ENCODE measurements at places on chromosomes 4 and X.
A peak's percentile ranks its signal among the peaks of the same experiment; 100 is the strongest.

- ATAC-seq, result no peak
These were observed 18.7 kb upstream of the CD40LG start for GRCh38 chrX:136629084-136629750.

DNA sequence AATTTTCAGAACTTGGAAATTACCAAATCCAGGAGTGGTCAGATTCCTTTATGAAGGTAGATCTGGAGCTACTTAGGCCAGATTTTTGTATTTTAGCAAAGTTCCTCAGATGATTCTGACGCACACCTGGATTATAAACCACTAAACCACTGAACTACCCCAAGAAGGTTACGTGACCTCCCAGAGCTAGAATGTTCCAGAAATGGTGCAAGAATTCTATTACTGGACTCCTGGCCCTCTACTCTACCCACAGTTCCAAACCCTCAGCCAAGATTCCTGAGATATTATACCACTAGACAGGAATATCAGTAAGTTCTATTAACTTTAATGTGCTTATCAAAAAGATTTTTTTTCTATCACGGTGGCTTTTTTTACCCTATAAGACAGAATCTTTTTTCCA lies 67.1 kb downstream of the ABCG2 start:
- no peak for ATAC-seq

- ATAC-seq, result no peak
These were observed 62.9 kb downstream of the LRP2BP start for GRCh38 chr4:185332575-185333464.

GRCh38 chr4:95693594-95693993 lies 144.8 kb upstream of the UNC5C start:
- no peak for ATAC-seq

GRCh38 chrX:31209005-31209628 lies 137.3 kb upstream of the FTHL17 start:
- no peak for ATAC-seq

DNA sequence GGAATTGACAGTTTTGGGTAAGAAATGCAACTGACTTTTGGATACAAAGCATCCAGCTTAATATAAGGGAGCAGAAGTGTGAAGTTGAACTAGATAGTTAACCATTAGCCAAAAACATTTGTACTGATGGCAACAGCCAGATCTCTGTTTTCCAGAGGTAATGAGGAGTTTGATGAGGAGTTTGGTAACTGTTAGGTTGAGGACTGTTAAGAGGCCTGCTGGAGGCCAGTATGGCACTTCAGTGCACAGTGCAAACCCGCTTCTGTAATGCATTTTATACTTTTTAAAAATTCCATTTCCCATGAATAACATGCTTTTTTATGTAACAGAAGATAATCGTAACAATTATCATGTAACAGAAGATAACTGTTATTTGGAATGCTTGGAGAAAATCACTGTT lies 30.0 kb downstream of the CDKL5 start:
- ATAC-seq, result no peak

- ATAC-seq, result no peak
These were observed 63.0 kb downstream of the PRSS12 start for GRCh38 chr4:118289794-118290193.

GRCh38 chr4:140326395-140326993 lies 47.0 kb upstream of the SCOC start:
- peak; percentile 55 for ATAC-seq

GRCh38 chrX:46617906-46618305 lies 44.3 kb downstream of the CHST7 start:
- no peak for ATAC-seq

GRCh38 chr4:123072060-123072459 lies 149.7 kb upstream of the NUDT6 start:
- ATAC-seq, result no peak

DNA sequence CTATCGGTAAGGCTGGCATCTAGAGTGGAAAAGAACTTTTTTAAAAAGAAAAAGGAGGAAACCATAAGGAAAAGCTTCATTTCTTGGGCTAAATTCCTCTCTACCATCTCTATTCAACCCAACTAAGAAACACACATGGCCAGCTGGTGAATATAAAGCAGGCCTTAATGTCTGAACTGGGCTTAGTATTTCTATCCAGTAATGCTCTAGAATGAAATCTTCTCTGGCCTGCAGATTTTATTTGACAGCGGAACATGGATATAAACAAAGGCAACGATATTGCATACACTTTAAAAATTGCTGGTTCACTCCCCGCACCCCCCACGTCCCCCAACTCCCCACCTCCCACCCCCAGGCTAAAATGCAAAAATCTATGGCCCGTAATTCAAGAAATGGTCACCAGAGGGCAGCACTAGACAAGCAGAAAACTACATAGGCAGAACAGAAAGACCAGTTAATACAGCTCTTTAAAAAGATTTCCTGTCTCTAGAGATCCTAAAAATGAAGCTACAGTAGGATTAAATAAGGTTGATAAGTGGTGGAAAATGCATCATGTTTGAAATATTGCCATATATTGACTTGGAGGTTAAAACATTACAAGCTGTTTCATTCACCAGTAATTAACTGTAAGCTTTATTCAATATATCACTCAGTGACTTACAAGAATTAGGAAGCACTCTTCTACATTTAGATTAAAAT lies 155.2 kb upstream of the GALNT7 start:
- no peak for ATAC-seq

DNA sequence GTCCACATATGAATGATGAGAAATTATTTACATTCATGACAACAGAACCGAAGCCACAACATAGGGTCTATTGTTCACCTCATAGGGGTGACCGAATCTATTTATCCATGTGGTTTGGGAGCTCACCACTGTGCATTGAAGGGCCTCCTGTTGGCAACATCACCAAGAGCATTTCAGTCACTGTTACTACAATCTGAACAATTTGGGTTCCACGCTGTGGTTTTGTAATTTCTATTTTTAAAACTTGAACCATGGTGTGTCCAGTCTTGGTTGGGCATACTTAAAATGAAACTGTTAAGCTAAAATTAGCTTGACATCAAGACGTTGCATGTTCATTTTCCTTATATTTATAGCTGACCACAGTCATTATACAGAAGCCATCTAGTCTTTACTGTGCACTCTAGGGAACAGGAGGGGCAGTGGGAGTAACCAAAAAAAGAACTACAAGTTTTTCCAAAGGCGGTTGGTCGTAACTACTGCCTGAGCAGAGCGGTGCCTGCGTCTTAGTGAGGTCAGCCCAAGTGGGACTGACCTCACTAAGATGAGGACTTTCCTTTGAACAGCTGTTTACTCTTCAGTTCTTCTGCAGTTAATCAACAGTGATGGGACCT lies 192.1 kb downstream of the SPRY1 start:
- ATAC-seq, result peak; percentile 81

DNA sequence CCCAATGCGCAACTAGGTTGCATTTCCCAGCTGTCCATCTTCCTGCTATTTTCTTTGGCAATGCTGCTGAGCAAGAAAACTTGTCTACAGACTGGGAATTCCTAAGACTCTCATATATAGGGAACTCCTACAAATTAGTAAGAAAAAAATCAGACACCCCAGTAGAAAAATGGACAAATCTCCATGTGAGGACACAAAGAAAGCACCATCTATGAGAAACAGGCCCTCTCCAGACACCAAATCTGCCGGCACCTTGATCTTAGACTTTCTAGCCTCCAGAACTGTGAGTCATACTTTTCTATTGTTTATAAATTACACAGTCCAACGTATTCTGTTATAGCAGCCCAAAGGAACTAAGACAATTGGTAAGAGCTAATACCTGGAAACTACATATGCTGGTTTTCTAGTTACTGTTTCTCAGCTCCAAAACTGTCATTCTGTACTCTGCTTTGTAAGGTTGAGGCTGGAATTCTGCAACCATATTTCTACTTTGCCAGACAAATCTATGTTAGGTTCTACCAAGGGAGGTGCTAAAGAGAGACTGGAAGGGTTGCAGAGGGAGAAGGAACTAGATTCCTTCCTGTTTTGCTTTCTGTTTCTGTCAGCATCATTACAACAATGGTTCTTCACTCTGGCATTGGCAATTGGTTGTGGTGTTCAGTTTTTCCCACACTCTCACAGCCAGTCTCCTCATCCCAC lies 35.7 kb upstream of the FAM241A start:
- peak; percentile 16 for ATAC-seq

- ATAC-seq, result no peak
These were observed 201.4 kb downstream of the CCNG2 start for GRCh38 chr4:77358315-77358928.

- no peak for ATAC-seq
These were observed 16.0 kb upstream of the FAM149A start for GRCh38 chr4:186088523-186088922.

DNA sequence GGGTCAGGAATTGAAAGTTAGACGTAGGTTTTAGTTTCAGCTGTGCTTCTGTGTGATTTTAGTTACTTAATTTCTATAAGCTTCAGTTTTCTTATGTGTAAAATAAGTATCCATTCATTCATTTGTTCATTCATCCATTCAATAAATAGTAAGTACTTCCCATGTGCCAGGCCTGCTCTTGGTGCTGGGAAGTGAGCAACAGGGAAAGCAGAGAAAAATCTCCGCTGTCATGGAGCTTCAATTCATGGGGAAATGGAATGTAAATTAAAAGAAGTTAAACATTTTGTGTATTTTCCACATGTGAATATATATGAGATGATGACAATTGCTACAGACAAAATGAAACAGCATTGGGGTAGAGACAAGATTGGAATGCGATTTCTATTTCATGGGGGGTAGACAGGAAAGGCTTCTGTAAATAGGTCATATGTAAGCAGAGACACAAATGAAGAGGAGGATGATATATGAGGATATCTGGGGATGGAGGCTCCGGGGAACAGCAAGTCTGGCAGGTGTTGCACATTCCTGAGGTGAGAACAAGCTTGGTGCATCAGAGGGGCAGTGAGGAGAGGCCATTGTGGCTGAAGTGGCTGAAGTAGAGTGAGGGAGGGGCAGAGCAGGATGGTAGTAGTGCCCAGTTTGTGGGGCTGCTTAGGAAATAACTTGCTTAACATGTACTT lies 66.2 kb downstream of the FHIP1A start:
- no peak for ATAC-seq

- no peak for ATAC-seq
These were observed 123.9 kb upstream of the ACSL4 start for GRCh38 chrX:109856974-109857373.

- no peak for ATAC-seq
These were observed 62.3 kb upstream of the PDE5A start for GRCh38 chr4:119690871-119691270.

- ATAC-seq, result no peak
These were observed 79.8 kb upstream of the RPL34 start for GRCh38 chr4:108540536-108540935.

GRCh38 chr4:78648640-78649363 lies 97.2 kb downstream of the ANXA3 start:
- no peak for ATAC-seq

DNA sequence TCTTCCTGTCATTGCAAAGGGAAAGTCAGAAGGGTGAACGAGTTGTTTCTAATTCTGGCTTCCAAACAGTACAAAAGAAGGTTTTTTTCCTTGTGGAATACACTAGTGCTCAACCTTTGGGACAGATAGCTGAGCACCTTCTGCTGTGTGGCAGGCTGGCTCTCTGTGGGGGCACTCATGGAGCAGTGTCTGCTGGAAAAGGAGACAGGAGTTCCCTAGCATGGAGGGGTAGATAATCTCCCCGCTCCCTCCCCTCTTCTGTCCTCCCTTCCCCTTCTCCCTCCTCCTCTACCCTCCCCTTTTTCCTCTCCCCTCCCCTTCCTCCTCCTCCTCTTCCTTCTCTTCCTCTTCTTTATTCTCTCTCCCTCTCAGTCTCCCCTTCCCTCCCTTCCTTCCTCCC lies 62.4 kb upstream of the MTM1 start:
- no peak for ATAC-seq

GRCh38 chrX:18617407-18617750 lies 54.5 kb downstream of the RS1 start:
- no peak for ATAC-seq

DNA sequence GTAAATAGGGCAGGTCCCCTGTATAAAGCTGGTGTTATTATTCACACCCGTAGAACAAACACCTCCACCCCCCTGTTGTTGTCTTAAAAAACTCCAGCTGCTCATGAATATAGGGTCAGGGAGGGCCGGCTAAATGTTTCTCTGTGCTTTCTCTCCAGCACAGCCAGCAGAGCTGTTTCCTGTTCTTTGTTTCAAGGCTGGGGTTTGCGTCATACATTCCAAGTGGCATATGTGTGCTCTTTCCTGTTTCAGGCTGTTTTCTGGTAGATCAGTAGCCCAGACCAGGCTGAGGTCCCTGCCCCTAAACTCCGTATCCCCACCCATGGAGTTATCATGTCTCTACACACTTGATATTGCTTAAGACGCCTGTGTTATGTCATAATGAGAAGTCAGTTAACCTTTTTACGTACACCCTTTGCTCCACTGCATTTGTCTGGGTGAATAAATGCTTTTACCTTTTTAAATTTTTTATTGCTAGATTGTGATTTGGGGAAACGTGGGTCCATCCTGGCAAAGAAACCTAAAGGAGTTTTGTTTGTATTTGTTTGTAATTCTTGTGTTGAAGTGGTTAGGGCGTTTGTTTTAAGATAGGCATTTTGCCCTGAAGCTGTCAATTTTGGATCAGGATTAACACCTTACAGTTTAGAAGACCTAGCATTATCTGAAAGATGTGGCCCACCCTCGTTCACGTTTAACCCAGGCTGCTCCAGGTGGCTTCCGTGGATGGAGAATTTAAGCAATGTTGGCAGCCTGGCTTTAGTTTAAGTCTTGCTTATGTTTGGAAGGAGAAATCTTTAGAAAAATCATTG lies 3.3 kb downstream of the KLF3 start:
- ATAC-seq, result peak; percentile 63

DNA sequence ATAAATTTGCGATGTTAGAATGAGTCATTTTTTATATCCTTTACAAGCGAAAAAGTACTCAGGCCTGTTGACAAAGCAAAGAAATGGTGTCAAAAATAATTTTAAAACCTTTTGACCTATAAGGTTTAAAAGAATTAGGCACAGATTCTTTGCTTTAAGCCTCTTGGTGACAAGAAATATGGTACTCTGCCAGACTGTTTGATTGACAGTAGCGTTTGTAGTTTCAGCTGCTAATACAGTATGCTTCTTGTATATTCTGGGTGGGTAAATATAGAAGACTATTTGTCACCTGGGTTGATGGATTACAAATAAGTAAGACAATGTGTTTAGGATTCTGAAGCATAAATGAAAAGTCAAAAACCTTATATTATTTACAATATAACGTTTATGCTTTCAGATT lies 193.1 kb upstream of the PITX2 start:
- no peak for ATAC-seq

- no peak for ATAC-seq
These were observed 594.7 kb downstream of the RAPGEF2 start for GRCh38 chr4:159697322-159698283.

- ATAC-seq, result no peak
These were observed 93.3 kb upstream of the PDE5A start for GRCh38 chr4:119721878-119722277.

Measured in gastroesophageal sphincter (tissue), 4 donors.